Activated CD4-positive, alpha-beta memory T cell treated with anti-CD3 and anti-CD28 coated beads, Interleukin-2, amount 10 ng/mL, durations not matched to agents 7 days and 5 days (primary cell): ENCODE measurements at places on chromosomes 7 and 10. TPM values are rescaled to one million over a fixed set of nuclear protein-coding genes. Genes with fewer than 3 reads are reported as not detected.

DNA sequence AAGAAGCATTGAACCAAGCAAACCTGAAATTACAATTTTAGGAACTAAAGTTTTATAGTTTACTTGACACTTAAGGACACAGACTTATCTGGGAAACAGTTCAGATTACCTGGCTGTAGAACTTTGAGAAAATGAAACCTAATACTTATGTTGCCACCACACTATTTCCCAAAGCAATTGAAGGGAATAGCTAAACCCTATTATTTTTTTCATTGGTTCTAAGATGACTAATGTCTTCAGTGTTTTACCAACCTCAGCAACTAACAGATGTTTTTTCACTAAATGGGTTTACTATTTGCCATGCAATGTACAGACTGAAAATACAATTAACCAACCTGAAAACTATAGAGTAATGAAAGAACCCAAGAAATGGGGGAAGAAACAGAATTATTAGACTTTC is 689.6 kb downstream of the SORCS1 start:
- H3K27ac ChIP-seq, result no peak overlapping the region
- H3K36me3 ChIP-seq, result no peaks in the 10 kb centered on the region
- no peaks in the 10 kb centered on the region for H3K27me3 ChIP-seq

GRCh38 chr10:74083304-74083703 is 67.3 kb downstream of the AP3M1 start:
- H3K27me3 ChIP-seq, result no peaks in the 10 kb centered on the region
- H3K4me1 ChIP-seq, result peaks cover 47% of the 10 kb centered on the region
- H3K27ac ChIP-seq, result no peak overlapping the region
- no peak overlapping the region for H3K4me3 ChIP-seq
- peaks cover 33% of the 10 kb centered on the region for H3K36me3 ChIP-seq

DNA sequence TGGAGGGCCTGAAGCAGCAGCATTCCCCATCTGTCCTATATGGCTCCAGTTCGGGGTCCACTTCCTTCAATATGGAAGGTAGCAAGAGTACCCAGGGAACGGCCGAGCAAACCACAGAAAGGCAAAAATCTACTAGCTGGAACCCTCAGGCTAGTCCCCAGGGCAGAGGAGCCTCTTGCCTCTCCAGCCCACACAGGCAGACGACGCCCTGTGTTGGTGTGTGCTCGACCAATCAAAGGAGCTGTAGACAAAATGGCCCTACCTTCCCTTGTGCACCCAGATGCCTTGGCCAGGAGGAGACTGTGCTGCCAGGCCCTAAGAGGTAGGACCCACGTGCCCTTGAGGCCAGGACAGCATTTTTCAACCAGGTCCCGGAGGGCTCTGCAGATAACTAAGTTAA is 91.5 kb downstream of the FAM53B start:
- no peak for DNase-seq
- H3K36me3 ChIP-seq, result peaks cover 41% of the 10 kb centered on the region
- no peak overlapping the region for H3K4me3 ChIP-seq
- no peaks in the 10 kb centered on the region for H3K27me3 ChIP-seq
- no peak overlapping the region for H3K27ac ChIP-seq

GRCh38 chr10:104374591-104374990 is 21.0 kb downstream of the CFAP58 start:
- peaks cover 33% of the 10 kb centered on the region for H3K27me3 ChIP-seq
- no peak overlapping the region for H3K27ac ChIP-seq
- no peak overlapping the region for H3K4me3 ChIP-seq

GRCh38 chr7:57404343-57404966 is 45.5 kb upstream of the ZNF716 start:
- H3K27me3 ChIP-seq, result no peaks in the 10 kb centered on the region
- H3K4me3 ChIP-seq, result no peak overlapping the region

DNA sequence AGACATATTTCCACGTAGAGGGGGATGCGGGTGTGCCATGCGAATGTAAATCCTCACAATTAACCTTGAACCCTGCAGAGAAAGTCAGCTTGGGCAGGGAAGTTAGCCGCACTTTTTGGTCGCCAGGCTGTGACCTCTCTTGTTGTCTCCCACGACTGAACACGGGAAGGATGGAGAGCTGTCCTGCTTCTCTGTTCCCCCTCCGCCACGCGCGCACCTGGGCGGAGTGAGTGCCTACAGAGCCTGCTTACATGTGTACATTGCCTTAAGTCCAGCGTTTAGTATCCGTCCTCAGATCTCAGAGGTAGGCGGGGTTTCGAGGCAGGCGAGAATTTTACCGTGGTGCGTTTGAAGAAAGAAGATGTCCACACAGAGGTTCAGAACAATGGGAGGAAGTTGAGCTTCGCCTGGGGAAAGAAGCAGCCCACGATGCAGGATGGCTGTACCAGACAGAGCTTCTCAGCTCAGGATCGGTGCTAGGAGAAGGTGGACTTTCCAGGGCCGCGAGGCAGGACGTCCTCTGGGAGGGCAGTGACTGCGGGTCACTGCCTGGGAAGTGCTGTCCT is 482 bp upstream of the ERCC6 start:
- DNase-seq, result no peak
- peak overlapping the region; percentile 92 for H3K27ac ChIP-seq
- peaks cover 9% of the 10 kb centered on the region for H3K27me3 ChIP-seq

DNA sequence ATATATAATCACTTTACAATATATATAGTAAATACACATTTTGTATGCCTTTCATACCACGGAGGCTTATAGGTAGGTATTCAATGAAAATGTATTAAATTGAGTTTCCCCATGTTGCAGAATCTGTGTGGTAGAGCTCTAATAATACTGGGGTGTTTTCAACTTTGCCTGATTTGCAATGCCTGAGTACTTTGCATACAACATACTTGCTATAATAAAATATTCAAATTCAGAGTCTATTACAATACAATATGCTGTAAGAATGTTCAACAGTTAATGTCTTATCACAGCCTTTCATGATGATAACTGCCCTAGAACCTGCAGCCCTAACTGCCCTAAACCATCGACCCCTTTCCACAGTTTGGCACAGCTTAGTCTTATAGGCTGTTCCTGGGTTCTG is 114.6 kb downstream of the DGKI start:
- H3K36me3 ChIP-seq, result no peaks in the 10 kb centered on the region
- H3K27ac ChIP-seq, result no peak overlapping the region
- no peak overlapping the region for H3K4me3 ChIP-seq

DNA sequence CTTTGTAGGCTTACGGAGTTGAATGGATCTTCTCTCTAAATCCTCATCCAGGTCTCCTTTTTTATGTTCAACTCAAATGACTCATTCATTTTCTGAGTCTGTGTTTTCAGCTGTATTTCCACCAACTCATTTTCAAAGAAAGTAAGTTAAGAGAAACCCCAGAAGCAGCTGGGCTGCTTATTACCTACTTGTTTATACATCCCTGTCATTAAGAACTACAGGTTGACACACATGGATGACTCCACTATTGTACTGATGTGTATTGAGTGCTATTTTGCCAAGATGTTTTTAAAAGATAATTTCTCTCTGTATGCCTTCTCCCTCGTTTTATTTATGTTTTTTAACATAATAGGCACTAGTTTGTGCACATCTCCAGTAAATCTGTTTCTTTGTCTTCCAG is 41.9 kb downstream of the DGKI start:
- H3K27me3 ChIP-seq, result peaks cover 3% of the 10 kb centered on the region
- no peaks in the 10 kb centered on the region for H3K36me3 ChIP-seq
- no peaks in the 10 kb centered on the region for H3K4me1 ChIP-seq

- no peaks in the 10 kb centered on the region for H3K4me1 ChIP-seq
- H3K27ac ChIP-seq, result no peak overlapping the region
- no peak overlapping the region for H3K4me3 ChIP-seq
- no peaks in the 10 kb centered on the region for H3K36me3 ChIP-seq
- no peak for DNase-seq
- H3K27me3 ChIP-seq, result no peaks in the 10 kb centered on the region
Observed at GRCh38 chr7:14322724-14323123, 333.3 kb upstream of the ETV1 start.

DNA sequence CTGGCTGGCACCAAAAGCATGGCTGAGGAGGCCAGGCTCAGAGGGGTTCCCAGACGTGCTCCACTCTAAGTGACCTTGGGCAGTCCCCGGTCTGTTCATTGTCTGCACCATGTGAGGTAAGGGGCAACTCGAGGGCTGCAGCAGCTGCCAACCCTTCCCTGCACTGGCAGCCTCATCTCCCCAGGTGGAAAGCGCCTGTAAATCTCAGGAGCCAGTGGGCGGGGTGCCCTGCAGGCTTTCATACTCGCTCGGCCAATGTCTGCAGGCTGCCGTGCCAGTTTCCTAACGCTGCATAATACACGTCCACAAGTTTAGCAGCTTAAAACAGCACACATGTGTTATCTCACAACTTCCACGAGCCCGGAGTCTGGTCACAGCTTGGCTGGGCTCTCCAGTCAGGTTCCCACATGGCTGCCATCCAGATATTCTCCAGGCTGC is 12.6 kb upstream of the GDF10 start:
- H3K36me3 ChIP-seq, result no peaks in the 10 kb centered on the region
- H3K4me1 ChIP-seq, result peaks cover 18% of the 10 kb centered on the region
- H3K27me3 ChIP-seq, result no peaks in the 10 kb centered on the region
- H3K27ac ChIP-seq, result no peak overlapping the region

Gene SDK1
- total RNA-seq, result 0.03 TPM

Gene PVRIG
- total RNA-seq, result 71.8 TPM
